Ascending aorta (tissue), 2 donors: ENCODE measurements at places on chromosomes 6 and 20.
A peak's percentile ranks its signal among the peaks of the same experiment; 100 is the strongest.

DNA sequence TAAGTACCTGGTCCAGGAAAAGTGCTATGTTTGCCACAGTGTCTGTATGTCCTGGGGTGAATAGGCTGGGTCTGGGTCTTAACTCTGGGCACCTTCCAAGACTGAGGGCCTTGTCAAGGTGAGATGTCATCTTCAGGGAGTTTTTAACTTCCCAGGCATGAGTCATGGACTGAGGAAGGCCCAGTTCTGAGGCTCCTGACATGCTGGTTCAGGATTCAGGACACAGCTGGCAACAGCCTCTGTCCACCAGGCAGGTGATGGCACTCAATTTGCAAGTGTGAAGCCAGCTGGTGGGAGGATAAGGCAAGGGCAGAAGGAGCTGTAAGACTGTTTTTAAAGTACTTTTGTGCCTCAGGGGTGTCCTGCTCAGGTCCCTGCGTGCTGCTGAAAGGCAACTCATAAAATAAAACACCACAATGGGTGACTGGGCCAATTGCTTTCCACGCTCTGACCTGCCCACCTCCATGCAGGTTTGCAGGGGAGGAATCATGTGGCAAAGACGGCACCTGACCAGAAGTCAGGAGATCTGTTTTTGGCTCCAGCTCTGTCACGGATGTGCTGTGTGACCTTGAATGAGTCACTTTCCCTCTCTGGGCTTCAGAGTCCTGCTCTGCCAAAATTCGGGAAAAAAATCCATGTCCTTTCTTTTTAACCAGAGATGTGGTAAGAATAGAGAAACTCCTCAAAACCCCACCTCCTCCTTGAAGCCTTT lies 4.9 kb upstream of the PACSIN1 start:
- DNase-seq, result no peak

- DNase-seq, result no peak
These were observed 6.5 kb downstream of the EYS start for GRCh38 chr6:65700561-65700960.

- DNase-seq, result no peak
These were observed 276.0 kb upstream of the SGK1 start for GRCh38 chr6:134593887-134594286.

- DNase-seq, result no peak
These were observed 172.8 kb downstream of the CDKAL1 start for GRCh38 chr6:20706939-20707485.

DNA sequence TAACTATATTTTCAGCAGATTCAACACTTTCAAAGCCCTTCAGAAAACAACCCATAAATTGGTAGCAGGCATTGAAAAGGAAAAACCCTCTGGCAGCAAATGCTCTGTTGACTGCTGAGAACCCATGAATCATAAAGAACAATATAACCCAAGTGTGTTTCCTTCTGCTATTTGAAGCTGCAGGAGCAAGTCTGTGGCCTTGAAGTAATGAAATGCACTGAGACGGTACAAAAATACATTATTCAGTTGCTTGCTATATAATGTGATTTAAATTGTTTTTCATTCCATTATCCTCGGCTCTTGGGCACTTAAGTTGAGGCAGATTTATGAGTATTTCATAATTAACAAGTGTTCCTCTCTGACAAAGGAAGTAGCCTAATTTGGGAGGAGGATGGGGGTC lies 40.6 kb upstream of the SAMD5 start:
- DNase-seq, result no peak

DNA sequence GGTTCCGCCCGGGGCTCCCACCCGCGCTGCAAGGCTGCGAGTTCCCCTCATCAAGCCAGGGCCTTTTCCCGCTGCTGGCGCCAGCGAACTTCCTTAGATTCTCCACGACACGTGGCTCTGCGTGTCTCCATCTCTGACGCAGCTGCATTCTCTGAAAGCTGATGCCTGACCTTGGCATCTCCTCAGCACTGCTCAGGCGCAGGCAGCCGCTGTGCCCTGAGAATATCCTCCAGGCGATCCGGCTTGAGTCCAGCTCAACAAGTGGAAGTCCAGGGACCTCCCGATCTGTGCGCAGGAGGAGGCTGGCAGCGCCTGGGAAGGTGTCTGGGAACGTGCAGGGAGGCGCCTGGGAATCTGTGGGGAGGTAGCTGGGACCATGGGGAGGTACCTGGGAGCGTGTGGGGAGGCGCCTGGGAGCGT lies 171.2 kb upstream of the THBS2 start:
- DNase-seq, result no peak

DNA sequence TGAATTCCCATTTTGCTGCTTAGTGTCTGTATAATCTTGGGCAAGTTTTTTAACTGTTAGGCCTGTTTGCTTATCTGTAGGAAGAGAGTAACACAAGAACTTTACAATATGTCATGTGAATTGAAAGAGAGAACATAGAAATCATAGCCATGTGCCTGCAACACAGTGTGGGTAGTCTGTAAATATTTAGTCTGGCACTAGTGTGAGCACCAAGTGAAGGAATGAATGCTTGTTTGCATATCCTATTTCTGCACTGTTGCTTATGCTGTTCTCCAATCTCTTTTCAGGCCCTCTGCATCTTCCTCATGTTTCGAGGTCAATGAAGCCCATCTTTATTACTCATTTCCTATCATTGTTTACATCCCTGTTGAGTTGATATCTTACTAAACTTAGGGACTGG lies 49.2 kb downstream of the CBFA2T2 start:
- no peak for DNase-seq

- no peak for DNase-seq
These were observed 46.6 kb upstream of the TMEM30A start for GRCh38 chr6:75331151-75331550.

- no peak for DNase-seq
These were observed 102.0 kb upstream of the LRFN2 start for GRCh38 chr6:40689185-40689584.

GRCh38 chr6:15405129-15406068 lies 159.5 kb downstream of the JARID2 start:
- DNase-seq, result no peak

DNA sequence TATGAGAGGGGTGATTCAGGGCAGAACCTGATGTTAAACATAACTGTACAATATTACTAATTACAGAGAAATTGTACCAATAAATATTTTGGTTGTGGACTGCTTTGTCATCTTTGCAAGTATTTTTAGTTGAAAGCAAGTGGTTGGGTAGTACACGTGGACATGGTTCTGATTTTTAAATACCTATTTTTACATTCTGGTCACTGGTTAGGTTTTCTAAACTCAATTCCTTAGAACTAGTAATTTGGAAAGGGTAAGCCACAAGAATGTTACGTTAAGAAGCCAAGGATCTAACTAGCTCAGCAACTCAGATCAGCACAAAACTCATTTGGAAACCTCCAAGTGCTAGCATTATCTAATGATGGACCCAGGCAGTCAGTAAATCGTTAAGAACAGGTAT lies 2.7 kb downstream of the EPB41L2 start:
- no peak for DNase-seq

DNA sequence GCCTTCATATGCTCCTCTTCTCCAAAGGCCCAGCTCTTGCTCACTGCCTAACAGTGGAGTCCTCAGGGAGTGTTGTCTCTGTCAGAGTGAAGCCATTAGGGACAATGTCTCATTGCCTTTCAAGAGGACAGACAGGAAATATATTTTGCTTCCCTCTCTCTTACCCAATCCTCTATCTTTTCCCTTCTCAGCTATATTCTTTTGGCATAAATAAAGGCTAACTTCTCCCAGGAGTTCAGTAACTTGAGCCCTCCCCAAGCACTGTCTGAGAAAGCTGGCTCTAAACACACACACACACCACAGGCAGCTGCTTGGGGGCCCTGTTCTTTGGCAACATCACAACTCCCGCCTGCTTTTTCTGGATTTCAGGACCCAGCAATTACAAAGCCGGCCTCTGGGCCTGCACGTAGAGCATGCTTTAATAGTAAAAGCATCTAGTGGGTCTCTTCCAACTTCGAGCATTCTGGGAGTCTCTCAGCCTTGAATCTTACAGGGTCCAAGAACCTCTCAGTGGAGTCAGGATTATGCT lies 34.7 kb upstream of the LAMA4 start:
- DNase-seq, result peak; percentile 72

DNA sequence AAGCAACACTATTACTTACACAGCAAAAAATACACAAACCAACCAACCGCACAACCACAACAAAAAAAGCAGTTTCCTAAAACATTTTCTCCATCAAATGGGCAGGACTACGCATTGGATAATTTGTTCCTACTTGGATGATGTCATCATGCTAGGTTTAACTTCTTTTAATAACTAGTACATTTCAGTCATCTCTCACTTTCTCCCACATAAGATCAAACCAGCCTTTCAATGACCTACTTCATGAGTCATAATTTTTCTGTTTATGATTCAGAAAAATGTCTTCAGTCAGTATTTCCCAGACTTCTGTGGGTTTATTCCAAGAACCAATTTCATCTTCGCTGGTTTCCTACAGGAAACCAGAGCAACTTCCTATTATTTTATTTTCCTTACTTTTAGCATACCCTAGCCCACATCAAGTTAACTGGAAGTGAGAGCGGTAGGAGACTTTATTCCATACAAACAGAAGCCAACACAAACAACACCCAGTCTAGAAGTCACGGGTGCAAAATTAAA lies 134.2 kb downstream of the GMDS start:
- DNase-seq, result no peak

- DNase-seq, result no peak
These were observed 31.4 kb downstream of the NHSL1 start for GRCh38 chr6:138467901-138468300.

- DNase-seq, result peak; percentile 43
These were observed 16.9 kb upstream of the APMAP start for GRCh38 chr20:25009218-25010145.

- DNase-seq, result no peak
These were observed 15.1 kb downstream of the RNF217 start for GRCh38 chr6:124977067-124977908.

DNA sequence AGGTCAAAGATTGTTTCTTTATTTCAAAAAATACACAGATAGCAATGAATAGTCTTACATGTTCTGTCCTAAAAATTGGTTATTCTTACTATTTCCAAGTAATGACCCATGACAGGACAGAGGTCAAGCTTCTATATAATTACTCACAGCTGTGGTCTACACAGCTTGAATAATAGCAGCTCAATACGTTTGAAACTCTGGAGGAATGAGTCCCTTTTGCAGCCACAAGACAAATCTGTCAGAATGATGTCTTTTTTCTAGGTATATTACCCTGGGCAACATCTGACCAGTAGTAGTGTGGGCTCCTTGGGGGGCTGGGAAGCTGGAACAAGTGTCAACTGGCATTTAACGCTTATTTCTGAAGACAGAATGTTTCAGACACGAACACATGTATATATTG lies 84.9 kb upstream of the HTR1B start:
- DNase-seq, result no peak

DNA sequence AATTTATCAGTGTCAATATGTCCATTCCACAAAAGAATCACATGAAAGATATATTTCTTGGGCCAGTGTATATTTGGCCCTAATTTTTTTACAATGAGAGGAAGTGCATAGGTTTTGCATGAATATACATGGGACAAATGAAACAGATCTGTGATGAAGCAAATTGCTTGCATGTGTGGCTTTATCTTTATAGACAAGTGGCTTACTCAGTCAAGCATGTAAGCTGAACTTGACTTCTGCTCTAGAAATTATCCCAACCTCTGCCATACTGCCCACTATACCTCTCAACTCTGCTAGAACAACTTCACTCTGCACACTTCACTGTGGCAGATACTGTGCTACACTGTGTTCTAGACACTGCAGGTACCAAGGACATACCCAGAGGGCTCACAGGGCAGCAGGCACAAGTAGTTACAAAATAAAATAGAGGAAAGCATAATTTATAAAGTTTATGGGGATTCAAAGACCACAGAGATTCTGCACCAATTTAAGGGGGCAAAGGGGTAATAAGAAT lies 349.2 kb upstream of the HSF2 start:
- no peak for DNase-seq

DNA sequence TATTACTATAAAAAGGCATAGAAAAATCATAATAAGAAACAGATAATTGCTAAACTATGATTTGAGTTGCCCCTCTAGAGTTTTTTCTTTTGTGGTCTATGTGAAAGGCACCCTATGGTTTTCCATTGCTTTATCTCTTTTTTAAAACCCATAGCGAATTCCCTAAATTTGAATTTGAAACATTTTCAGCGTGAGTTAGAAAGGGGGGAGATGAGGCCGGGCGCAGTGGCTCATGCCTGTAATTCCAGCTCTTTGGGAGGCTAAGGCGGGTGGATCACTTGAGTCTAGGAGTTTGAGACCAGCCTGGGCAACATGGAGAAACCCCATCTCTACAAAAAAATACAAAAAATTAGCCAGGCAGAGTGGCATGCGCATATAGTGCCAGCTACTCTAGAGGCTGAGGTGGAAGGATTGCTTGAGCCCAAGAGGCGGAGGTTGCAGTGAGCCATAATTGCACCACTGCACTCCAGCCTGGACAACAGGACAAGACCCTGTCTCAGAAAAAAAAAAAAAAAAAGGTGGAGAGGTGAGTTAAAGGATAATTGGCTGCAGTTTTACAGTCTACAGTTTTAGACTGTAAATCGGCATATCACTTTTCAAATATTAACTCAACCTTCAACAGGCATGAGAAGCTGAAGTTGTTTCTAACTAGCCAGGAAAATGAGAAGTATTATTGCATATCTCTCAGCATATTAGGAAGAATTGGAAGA lies 46.3 kb downstream of the SHLD1 start:
- DNase-seq, result no peak

DNA sequence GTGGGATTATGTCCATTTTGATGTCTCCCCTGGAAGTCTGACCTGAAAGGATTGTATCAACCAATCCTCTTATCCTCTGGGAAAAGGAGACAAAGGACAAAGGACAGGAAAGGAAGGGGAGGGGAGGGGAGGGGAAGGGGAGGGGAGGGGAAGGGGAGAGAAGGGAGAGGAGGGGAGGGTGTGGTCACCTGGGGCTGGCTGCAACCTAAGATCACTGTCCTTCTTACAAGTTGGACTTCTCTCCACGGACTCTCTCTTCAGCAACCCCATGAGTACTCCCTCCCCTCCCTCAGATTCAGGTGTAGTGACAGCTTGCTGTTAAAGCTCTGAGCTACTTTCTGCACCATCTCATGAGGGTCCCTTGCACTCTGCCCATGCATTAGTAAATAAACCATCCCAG lies 58.9 kb upstream of the KLHL31 start:
- no peak for DNase-seq

DNA sequence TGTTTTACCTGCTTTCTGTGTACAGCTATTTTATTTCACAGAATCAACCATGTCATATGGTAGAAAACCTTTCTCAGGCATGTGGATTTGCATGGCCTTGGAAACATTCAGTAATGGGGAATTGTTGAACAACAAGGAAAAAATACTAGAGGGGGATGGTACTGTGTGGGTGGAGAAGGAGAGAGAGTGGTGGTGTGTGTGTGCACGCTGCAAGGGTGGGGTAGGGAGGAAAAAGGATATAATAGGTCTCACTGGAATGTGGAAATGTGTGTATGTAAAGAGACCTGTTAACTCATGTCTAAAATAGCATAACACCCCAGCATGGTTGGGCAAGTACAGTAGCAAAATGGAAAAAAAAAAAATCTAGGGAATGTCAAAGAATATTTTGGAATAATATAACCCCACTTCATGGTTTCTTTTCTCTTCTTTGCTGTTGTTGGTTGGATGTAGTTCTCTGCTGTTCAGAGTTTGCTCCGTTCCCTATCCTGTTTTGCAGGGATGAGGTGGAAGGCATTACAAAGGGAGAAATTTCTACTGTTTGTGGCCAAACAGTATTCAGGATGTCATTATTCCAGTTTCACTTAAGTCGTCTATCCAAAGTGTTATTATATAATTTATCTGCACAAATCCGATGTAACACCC lies 93.9 kb upstream of the CITED2 start:
- no peak for DNase-seq

GRCh38 chr20:39789411-39789810 lies 827.3 kb downstream of the DHX35 start:
- DNase-seq, result no peak

GRCh38 chr6:43075670-43076463 lies at the start of gene PTK7:
Gene PTK7 (plus strand): TSS chr6:43076314. CDS start chr6:43076489, 175 bp downstream.
- no peak for DNase-seq
